ENCODE measurements at places on chromosomes 3 and 15.

GRCh38 chr15:58606577-58607080, 142.9 kb downstream of the ADAM10 start:
- DNase-seq: no peak

DNA sequence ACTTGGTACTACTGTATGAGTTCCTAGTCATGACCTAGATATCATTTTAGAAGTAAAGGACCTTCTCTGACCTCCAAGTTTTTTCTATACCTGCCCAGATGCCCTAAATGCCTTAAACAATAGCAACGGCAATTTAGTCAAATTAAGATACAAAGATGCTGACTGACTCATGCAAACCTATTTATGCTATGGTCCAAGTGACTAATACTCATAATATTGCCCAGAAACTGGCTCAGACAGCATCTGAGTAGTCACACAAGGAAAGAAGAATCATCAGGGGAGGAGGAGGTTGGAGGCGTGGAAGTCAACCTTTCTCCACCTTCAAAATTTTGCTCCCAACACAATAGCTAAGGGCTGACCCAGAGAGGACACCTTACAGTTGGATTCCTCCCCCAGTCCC, 6.8 kb downstream of the FYCO1 start:
- no peak for DNase-seq

GRCh38 chr3:145959457-145960088, 201.4 kb downstream of the PLOD2 start:
- DNase-seq: no peak

DNA sequence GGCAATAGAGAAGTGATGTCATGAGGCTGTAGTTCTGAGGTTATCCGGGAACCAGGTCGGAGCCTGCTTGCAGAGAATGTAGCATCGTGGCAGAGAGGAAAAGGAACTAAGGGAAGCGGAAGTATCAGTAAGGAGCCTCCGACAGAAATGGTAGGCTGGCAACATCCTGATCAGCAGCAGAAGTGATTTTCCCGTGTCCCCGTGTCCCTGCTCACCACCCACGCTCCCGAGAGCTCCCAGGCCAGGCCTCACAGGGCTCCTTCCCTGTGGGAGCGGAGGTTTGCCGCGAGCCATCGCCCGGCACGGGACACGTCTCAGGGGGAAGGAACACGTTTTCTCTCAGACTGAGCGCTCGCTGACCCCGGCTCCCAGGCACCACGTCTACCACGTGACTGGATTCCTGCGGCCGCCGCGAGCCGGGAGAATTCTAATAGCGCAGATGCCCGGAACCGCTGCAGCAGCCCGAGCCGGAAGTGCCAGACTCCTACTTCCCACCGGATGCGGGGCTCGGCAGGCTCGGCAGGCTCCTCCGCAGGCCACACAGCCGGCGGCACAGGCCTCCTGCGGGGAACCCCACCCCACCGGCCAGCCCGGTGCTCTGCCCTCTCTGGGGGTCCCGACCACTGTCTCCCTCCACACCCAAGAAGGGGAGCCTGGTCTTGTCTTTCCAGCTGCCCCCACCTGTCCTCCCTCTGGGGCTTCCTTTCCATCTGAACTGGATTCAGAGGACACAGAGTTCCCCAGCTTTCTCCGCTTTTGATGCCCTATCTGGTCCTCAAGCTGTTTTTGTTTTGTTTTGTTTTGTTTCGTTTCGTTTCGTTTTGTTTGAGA, 99.3 kb downstream of the BDH1 start:
- DNase-seq: no peak

DNA sequence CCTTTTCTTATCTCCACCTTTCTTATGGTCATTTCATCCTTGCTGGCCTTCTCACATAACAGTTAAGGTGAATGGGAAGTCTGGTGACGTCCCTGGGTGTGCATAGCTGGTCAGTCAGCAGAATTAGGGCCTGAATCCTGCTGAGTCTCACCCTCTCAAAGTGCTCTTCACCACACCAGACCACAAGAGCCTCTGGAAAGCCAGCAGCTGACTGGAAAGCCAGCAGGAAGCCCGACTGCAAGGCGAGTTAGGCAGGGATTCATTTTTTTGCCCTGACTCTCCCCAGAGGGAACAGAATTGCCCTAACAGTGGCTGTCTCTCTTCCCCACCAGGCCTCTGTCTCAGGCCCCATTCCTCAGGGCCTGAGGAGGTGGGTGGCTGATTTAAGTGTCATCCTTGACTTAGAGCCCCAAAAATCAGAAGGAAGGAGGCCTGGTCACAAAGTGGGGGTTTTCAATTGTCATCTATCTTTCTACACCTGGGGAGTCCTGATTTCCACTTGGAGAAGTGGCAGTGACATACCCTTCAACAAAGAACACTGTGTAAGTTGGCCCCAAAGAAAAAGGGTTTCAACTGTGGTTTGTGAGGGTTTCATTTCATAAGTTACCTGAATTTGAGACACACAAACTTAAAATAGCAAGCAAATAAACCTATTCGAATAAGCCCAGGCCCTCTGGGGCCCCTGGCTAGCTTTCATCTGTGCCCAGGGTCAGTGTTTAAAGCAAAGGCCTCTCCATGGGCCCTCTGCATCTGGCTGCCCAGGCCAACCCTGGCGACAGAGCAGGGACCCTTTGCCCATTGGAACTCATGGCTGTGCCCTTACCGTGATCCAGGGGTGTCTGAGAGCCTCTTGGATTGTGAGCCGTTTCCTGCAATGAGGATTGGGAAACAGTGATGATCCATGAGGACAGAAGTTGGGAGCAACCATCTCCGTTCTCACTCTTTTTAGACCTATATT, 90.5 kb upstream of the HERC1 start:
- DNase-seq: no peak

GRCh38 chr3:59043391-59043790, 6.4 kb downstream of the CFAP20DC start:
- DNase-seq: no peak

GRCh38 chr3:114128826-114129225, 50.0 kb downstream of the DRD3 start:
- DNase-seq: no peak

DNA sequence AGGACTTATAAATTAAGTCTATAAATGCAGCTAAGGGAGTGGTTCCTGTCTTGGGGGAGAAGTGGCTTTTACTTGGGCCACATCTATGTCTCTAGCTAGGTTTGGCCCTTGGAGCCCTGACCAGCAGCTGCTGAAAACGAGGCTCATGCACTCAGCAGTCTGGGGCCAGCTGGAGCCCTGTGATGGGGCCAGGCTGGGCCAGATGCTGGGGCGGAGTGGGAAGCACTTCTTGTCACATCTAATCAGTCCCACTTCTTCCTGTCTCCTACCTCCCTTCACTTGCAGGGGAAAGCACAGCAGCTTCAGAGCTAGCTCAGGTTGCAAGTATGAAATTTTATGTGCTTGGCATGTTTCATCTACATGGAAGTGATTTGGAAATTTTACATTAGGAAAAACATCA, 209.9 kb upstream of the ROPN1 start:
- no peak for DNase-seq

DNA sequence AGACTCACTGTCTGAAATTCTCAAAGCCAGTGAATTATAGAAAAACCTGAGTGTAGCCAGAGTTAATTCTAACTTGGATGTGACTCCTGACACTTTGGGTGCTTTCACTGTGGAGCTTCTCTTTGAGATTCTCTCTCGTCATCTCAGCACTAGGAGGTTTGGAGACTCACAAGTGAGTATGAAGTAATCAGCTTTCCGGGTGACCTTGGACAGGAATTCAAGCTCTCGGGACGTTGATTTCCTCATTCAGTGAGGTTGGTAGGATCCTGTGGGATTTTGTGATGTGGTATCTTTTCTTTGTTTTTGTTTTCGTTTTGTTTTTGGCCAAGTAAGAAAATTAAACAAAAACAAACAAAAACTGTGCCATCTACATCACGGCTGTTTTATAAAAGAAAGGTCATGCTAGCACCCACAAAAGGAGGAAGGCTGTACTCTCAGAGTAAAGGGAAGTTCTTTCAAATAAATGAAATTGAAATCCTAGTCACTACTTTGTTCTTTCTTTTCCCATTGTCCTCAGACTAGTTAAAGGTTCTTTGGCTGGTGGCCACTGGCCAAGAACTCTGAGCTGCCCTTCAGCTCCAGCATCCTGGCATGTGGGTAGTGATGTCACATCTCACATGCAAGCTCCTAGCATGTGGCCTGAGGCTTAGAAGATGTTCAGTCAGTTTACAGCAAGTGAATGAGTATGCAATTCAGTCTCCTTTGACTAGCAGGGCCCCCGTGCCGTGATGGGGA, 263.3 kb upstream of the TPM1 start:
- DNase-seq: no peak

GRCh38 chr3:13540297-13540995, 8.5 kb upstream of the FBLN2 start:
- no peak for DNase-seq

- DNase-seq: no peak
These were observed 76.2 kb downstream of the ATP1B3 start for GRCh38 chr3:141952611-141953010.

DNA sequence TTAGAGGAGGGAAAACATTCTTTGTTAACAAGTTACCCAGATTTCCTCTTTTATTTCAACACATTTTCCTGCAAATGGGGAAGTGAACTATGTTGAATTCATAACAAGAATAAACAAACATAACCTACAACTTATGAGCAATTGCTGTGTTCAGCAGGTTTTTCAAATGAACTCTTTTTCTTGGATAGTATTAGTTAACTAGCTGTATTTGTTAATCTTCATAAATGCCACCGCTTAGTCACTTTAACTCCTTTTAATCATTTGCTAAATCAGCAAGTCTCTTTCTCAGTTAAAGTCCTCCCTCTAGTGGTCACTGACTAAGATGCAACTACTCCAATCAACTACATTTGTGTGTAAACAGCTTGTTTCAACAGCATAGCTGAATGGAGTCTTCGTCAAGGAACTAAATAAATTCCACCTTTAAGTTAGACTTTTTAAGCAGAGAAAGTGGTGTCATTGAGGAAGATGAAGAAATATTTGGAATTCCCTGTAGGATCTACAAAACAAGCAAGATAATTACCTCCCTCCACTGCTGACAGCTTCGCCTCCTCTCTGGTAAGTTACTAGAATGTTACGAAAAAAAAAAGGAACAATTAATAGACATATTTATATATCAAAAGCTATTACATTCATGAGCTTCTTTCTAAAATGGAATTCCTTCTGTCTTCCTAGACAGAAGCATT, 1122.0 kb downstream of the ROBO1 start:
- DNase-seq: no peak

DNA sequence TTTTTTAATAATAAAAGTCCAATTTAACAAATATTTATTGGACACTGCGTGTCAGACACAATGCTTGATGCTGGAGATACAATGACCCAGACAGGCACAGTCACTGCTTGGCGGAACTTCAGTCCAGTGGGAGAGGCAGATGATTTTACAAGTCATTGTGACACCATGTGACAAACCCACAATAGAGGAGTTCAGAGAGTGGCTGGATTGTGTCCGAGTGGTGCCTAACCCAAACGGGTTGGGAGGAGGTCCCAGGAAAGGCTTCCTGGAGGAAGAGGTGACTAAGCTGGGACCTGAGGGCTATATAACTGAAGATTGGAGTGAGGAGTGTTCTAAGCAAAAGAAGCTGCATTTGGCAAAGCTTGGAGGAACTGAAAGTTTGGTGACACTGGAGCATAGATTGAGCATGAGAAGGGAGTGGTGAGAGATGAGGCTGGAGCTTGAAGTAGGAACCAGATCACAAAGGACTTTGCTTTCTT, 41.4 kb downstream of the CRTC3 start:
- DNase-seq: no peak

DNA sequence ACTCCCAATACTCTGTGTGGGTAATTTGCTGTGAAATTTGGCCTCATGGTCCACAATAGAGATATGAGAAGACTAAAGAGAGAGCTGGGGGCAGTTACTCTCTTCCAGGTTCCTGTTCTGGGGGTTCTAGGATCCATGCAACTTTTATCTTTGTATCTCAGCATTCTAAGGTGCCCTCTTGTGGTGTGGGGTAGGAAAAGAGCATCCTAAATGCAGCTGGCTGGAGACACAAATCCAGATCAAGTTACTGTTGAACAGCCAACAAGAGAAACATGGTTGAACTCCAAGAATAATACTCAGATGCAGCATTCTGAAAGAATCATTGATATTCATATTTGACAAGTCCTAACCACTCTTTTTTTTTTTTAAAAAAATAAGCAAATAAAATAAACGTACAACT, 238.2 kb downstream of the GREM1 start:
- no peak for DNase-seq

DNA sequence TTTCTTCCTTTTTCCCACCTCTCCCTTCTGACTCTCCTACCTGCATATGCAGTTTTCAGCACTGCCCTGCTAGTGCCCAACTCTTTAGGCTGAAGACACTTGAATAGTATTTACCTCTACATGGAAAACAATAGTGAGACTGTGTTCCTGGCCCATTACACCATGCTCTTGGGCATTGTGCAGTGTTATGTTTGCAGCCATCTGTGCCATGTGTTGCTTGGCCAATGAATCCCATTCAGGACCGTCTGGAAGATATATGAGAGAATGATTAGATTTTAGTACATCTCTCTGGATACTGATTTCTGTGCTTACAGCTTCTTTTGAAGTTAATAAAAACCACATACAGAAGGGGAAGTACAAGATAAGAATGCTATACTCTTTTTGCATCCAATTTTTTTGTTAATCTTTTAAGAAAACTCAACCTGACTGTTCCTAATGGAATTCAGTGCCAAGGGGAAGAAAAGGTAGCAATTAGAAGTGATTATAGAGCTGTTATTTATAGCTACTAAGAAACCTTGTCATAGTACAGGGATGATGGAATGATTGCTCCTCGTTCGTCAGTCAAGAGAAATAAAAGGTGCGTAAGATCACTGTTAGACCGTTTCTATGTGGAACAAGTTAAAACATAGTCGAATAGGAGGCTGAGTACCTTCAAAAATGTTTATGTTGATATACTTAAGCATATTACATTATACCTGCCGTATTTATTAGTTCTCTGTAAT, 58.9 kb downstream of the TMEM41A start:
- DNase-seq: no peak

- DNase-seq: no peak
These were observed 71.2 kb downstream of the DGKG start for GRCh38 chr3:186290796-186291195.

- no peak for DNase-seq
These were observed 22.1 kb downstream of the MAPKAPK3 start for GRCh38 chr3:50639055-50639494.

DNA sequence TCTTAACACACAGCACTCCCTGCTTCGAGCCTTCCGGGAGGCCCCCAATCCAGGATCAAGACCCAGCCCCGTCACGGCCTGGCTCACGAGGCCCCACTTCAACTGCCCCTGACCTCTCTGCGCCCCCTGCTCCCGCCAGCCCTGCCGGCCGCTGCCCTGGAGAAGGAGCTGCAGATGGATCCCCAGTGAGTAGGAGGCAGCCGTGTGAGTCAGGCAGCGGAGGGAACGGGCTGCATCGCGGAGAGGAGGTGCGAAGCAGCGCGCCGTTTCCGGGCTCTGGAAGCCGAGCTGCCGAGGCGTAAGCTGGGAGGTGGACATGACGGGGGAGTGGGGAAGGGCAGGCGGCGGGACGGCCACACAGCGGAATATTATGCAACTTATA, 133.4 kb downstream of the TPRA1 start:
- DNase-seq: no peak
